ENCODE measurements at places on chromosomes 5 and 9.

- no peak for DNase-seq
These were observed 20.5 kb downstream of the AQP3 start for GRCh38 chr9:33426843-33427293.

- DNase-seq = no peak
These were observed 67.0 kb upstream of the SPOCK1 start for GRCh38 chr5:137566118-137566541.

DNA sequence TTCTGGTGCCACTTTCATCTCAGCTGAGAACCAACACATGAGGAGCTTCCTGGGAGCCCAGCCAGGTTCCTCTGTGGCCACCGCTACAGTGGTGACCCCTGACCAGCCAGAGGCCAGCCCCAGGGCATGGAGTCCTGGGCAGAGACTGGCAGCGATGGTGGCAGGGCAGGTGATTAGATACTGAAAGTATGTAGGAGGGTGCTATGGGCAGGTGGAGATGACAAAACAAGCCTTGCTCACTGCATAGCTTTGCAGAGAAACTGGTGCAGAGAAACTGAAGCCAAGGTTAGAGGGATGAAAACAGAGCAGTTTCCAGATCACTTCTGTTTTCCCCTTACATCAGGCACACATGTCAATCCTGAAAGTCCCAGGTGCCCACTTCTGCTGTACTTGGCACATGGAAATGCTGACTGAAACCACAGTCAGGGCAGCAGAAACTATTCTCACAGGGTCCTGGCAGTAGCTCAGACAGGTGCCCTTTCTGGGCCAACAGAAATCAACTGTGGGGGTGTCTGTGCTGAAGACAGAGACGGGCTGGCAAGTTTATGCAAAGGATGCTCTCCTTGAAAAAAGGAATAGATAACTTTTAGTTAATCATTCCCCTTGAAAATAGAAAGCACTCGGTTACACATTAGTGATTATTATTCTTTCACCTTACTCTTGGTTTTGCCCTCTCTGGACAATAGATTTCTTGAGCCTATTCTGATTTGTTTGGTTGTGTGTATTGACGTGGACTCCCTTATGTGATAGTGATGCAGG is 90.3 kb downstream of the ANKRD55 start:
- DNase-seq = no peak

GRCh38 chr9:121801579-121801978 is 150.1 kb downstream of the DAB2IP start:
- no peak for DNase-seq

- no peak for DNase-seq
These were observed 659.8 kb upstream of the KLF4 start for GRCh38 chr9:108149326-108149725.

GRCh38 chr5:124121198-124121597 is 609.2 kb downstream of the CSNK1G3 start:
- DNase-seq = no peak

GRCh38 chr9:129696944-129697655 is 31.7 kb downstream of the PRRX2 start:
- DNase-seq = no peak

GRCh38 chr5:127988146-127988760 is 95.3 kb upstream of the SLC12A2 start:
- DNase-seq = no peak

- no peak for DNase-seq
These were observed 189.2 kb downstream of the TSSK1B start for GRCh38 chr5:113245427-113246225.

DNA sequence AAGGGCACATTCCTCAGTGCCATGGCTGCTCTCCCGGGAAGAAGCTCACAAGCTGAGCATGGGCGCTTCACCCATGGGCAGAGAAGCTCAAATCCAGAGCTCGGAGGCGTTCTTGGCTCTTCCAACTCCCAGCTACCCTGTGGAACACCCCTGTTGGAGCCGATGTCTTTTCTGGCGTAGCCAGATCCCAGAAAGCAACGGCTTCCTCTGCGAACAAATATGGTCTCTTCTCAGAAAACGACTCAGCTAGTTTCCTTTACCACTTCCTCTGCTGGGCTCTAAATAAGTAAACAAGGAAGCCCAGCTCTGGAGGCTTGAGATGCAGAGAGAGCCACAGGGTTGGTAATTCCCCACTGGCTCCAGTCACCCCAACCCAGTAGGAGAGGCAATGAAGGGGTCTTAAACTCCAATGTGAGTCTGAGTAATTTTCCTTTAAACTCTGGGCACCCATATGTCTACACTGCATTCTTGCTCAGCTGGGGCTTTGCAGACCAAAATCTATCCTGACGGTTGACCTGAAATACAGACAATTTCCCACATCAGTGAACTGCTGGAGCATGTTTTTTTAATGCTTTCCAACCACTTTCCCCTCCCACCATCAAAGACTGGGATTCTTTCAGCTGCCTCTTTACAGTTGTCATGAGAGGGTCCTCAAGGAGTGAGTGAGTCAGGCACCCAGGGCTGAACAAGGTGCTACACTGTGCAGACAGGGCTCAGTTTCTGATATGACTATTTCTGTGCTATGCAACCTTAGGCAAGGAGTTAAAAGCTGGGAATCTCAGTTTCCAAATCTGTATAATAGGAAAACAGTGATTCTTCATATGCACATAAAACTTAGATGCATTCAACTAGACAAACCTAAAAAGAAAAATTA is at the start of gene LCP2:
Gene LCP2, minus strand, starts transcription at position 189 of the 874 bp plus-strand sequence. Its CDS starts 166 bp downstream, at position 23.
- no peak for DNase-seq

- DNase-seq = no peak
These were observed 154.2 kb downstream of the FGF18 start for GRCh38 chr5:171573451-171574225.

GRCh38 chr9:113502427-113503034 is 39.0 kb downstream of the RGS3 start:
- DNase-seq = no peak

DNA sequence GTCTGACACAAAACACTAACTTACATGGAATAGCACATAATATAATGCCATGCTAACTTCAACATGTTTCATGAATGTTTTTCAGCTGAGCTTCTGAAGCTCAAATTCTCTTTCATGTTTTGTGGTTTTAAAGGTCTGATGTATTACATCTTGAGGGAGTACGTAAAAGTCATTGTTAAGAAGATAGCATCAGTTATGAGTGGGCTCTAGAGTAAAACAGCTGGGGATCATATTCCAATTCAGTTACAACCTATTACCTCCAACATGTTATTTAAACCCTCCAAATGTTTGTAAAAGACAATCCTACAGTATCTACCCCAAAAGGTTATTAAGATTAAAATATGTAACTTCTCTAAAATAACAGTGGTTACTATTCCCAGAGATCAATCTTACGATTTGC is 19.2 kb downstream of the CETN3 start:
- DNase-seq = no peak

DNA sequence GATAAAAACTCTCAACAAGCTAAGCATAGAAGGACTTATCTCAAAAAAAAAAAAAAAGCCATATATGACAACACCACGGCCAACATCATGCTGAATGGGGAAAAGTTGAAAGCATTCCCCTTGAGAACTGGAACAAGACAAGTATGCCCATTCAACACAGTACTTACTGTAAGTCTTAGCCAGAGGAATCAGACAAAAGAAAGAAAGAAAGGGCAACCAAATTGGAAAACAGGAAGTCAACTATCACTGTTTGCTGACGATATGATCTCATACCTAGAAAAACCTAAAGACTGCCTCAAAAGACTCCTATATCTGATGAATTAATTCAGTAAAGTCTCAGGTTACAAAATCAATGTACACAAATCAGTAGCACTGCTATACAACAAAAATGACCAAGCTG is 24.6 kb upstream of the PTGER4 start:
- no peak for DNase-seq

- no peak for DNase-seq
These were observed 114.6 kb upstream of the SAP30L start for GRCh38 chr5:154331232-154331631.

GRCh38 chr5:157004893-157005551 is 42.0 kb upstream of the TIMD4 start:
- DNase-seq = no peak

- DNase-seq = no peak
These were observed 391.0 kb downstream of the TMEM232 start for GRCh38 chr5:110335361-110336066.

- DNase-seq = no peak
These were observed 552.4 kb upstream of the MEF2C start for GRCh38 chr5:89435347-89435746.

DNA sequence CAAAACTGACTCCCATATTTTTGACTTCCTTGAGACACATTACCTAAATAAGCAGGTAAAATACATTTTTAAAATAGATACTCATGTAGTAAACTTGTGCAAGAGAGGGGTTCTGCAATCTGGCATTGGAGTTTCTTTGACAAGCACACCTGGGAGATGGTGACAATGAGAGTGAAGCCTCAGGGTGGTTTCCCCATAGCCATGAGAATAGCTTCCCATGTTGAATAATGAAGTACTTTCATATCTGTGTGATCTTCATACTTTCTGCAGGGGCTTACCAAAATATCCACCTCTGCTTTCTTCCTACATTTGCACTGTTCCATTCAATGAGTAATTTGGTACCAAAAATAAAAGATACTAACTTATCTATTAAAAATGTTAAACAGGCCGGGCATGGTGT is 44.7 kb upstream of the VCAN start:
- no peak for DNase-seq

DNA sequence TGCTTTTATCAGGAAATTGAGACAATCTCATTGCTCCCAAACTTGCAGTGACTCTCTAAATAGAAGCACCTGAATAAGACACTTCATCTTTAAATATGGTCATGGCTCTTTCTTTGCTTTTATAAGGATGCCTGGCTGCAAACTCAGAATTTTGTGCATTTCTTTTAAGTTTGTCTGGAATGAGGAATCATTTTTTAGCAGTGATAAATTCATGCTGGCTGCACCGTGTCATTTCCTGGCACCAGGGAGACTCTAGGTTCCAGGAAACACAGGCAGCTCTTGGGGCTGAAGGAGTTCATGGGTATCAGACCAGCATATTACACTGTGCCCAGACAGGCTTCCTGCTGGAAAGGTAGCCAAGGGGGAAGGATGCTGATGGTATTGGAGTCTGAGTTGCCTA is 109.9 kb downstream of the NUDT12 start:
- no peak for DNase-seq

DNA sequence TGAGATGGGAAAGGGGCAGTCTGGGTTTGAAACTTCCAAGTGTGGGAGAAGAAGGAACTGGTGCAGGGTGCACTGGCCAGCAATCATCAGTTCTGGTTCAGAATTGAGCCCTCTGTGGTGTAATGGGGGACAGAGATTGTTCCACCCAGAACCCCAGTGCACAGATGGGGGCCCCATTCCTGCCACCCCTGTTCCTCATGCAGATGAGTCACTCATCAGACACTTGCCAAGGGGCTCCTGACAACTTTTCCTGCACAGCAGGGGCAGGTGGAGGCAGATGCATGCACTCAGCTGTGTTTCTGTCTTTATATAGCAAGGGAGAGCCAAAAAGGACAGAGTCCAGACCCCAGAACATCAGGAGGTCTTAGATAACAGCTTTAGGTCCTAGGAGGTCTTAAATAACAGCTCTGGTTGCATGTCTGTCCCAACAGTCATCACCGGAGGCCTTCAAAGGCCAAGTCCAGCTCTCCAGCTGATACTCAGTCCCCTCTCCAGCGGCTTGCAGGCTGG is 252.9 kb downstream of the HSPA4 start:
- DNase-seq = no peak

- no peak for DNase-seq
These were observed 210.5 kb downstream of the NXNL2 start for GRCh38 chr9:88745276-88746001.

DNA sequence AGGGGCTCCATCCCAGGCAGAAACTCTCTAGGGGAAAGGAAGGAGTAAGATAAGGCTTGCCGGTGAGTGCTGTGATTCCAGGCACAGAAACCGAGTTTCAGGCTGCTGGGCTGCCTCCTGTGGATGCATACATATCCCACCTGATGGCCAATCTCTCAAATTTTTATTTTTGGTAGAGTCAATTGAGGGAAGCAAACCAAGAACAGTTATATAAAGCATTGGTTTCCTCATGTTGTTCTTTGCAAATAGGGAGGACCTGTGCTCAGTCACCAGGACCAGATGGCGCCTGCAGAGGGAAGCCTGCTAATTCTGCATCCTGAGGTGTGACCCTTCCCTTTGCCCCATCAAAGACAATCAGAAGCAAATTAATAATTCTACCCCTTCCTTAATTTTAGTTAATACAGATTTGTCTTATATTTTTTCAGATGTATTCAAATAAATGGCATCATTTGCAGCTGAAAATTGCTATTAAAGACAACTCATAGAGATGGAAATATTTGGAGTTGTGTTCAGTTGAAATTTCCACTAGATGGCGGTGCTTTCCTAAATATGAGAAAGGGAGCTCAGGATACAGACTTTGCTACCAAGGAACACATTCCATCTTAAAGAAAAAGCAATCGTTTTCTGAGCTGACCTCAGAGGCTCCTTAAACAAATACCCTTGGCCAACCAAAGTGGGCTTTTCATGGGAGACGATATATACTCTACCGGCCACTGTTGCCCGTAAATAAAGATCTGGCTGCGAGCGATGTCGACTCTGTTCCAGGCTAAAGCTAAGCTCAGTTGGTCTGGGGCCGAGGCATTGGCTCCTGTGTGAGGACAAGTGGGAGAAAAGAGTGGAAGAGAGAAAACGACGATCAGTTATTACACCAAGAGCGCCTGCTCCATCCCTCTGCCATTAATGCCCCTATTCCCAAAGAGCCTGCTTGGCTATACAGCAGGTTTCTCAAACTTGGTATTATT is 225.7 kb upstream of the KLF9 start:
- no peak for DNase-seq

GRCh38 chr5:85591311-85591710 is 1026.4 kb upstream of the COX7C start:
- DNase-seq = no peak

- no peak for DNase-seq
These were observed 508.1 kb downstream of the ZNF608 start for GRCh38 chr5:124238350-124238749.

DNA sequence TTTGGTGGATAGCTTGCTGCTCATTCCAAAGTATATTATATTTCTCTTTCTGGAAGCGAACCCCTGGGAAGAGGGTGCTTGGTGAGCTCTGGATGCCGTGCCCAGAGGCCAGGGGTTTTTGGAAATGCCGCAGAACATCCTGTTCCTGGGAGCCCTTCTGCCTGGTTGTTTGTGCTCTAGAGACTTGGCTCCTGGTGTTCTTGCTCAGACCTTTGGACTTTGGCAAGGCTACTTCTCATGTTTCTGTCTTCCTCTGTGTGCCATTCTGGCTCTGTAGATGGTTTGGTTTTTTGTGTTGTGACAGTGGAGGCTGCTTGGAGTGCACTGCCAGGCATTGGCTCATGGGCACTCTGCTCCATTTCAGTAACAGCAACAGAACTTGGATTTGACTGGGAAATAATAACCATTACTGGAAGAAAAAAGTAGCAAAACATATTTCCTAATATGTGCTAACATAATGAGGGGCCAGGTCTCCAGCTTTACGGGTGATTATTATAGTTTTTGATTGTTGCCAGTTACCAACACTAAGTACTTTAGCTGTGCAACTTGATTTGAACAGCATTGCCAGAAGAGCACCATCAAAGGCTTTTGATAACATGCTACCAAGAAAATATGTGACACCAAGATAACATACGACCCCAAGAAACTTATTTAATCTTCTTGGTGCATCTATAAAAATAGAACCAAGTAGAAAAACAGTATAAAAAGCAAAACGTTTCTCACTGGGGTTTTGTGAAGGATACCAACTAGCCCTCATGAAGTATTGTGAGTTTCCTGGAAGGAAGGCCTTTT is 94.2 kb downstream of the PCSK1 start:
- no peak for DNase-seq

All from stimulated activated CD4-positive, alpha-beta T cell treated with anti-CD3 and anti-CD28 coated beads, Interleukin-12 subunit alpha, Interleukin-12 subunit beta, amount 100 ng/mL, for 48 hours (primary cell).